CD4-positive, alpha-beta T cell (primary cell): ENCODE measurements at places on chromosomes 4 and X. TPM values are rescaled to one million over a fixed set of nuclear protein-coding genes. Genes with fewer than 3 reads are reported as not detected.

The ANXA10 gene
- total RNA-seq: not detected

DNA sequence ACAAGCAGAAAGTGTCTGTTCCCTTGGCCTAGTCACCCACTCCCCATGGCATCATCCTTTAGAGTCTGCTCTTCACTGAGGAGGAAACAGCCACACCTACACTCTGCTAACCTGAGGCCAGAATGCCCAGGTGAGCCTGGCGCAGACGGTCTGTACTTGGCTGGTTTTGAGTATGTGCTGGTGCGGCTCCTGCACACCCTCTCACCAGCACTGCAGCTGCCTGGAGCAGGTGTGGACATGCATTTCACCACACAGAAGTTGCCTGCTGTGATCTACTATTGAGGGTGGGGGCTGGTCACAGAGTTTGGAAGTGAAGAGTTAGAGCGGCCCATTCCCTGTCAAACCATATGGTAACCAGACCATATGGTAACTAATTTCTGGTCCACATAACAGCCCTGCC is 39.5 kb downstream of the KANTR start:
- DNase-seq: no peak

The TRPC3 gene
- total RNA-seq: not detected

The ANK2 gene
- total RNA-seq: 0.36 TPM

GRCh38 chr4:77433418-77433733 is 172.2 kb upstream of the CXCL13 start:
- DNase-seq: no peak

The TMEM35A gene
- total RNA-seq: not detected

- DNase-seq: no peak
These were observed 55.4 kb downstream of the NOP14 start for GRCh38 chr4:2907706-2908293.

DNA sequence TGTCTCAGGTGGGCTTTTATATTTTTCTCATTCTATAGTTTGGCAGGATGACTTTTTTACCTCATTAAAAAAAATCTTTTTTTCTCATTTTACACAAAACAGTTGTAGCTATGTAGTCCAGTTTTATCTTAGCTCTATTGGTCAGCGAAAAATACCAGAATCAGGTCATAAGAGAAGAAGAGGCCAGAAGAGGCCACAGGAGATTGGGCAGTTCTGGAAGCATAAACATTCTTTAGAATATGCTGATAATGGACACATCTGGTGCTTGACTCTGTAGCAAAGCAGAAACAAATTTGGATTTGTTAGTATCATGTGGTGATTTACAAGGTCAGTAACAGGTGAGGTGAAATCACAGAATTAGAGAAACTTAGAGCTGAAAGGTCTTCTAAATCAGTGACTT is 66.6 kb upstream of the ARHGAP24 start:
- no peak for DNase-seq

GRCh38 chr4:111871802-111872201 is 273.5 kb upstream of the FAM241A start:
- DNase-seq: no peak

- no peak for DNase-seq
These were observed 71.0 kb upstream of the LSM6 start for GRCh38 chr4:146104541-146104940.

The CXCL5 gene
- total RNA-seq: not detected

GRCh38 chr4:19807505-19807904 is 444.2 kb upstream of the SLIT2 start:
- no peak for DNase-seq
